ENCODE measurements at places on chromosomes 5 and 9.

- DNase-seq, result peak; percentile 17
These were observed 554 bp downstream of the SDHA start for GRCh38 chr5:218457-219291.

- DNase-seq, result no peak
These were observed 205.7 kb downstream of the ADAMTS12 start for GRCh38 chr5:33685873-33686755.

GRCh38 chr9:33813712-33814641 is 3.0 kb upstream of the UBE2R2 start:
- DNase-seq, result peak; percentile 8

DNA sequence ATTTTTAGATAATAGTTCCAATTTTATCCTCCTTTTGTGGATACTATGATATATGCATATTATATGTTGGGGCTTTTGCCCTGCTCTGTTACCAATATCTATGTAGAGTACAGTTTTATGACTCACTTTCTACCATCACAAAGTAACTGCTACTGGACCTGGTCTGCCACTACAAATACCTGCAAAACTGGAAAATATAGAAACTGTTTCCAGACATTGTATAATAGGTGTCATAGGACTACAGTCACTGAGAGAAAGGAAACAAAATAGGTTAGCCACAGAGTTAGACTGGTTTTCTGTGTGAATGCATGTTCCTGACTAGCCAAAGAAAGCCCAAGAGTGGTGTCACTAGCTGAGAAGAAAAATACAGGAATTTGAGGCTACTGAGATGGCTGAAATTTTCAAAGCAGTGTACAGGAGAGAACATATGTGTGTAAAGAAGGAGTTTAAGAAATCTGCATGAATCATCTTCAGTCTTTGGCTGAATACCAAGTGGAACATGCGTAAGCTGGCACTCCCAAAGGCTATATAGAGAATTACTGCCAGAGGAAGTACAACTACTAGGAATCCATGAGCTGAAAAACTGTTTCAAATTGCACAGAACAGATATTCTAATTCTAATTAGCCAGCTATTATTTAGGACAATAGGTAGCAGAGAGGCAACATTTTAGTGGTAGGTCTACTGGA is 29.0 kb upstream of the FAM174A start:
- no peak for DNase-seq

DNA sequence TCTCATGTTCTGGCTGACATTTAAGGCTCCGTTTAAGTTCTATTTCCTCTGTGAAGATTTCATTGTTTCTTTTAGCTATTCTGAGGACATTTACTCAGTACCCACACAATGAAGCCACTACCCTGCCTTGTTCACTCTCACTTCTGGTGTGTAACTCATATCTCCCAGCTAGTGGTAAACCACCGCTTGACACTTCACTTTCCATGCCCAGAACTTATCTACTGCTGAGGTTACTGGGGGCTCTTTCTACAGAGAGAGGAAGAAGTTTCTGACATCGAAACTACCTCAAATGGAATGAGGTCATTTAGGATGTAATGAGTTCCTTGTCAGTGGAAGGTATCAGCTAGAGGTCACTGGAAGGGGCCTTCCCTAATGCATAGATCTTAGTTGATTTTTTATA is 501.5 kb downstream of the DMAC1 start:
- no peak for DNase-seq

- DNase-seq, result no peak
These were observed 599.9 kb downstream of the ISL1 start for GRCh38 chr5:51983161-51983560.

DNA sequence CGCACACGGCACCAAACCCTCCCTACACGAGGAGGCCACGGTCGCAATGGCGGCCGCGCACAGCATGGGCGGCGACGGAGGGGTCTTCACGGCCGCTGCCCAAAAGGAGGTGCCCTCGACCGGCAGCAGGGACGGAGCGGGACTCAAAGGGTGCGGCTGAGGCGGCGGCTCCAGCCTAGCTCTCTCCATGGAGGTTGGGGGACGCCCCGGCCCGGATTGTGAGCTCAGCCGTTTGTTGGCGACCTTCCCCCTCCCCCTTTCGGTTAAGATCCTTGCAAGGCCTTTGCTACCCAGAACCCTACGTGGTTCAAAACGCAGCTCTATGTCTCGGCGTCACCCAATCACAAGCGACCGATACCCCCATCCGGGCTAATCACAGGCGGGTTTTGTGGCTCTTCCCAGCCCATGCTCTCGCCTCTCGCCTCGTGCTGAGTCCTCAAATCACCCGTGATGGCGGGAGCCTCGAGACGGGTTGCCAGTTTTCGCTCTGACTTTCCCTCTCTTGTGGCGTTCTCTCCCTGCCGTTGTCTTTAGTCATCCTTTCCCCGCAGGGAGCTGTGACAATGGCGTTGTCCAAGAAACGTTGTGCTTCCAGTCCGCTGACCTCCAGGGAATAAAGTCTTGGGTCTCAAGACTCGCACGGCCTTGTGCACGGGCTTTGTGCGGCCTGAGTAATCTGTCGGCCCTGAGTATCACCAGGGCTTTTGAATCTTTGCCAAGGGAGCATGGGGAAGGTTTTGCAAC is 19.5 kb downstream of the C5orf52 start:
- no peak for DNase-seq

GRCh38 chr9:99635032-99635431 is 186.7 kb upstream of the NR4A3 start:
- no peak for DNase-seq

- peak; percentile 8 for DNase-seq
These were observed 48.1 kb downstream of the THBS4 start for GRCh38 chr5:80083101-80083890.

GRCh38 chr5:139635606-139636206 is 12.4 kb upstream of the CXXC5 start:
- DNase-seq, result no peak

GRCh38 chr9:132627106-132627505 is 42.7 kb downstream of the DDX31 start:
- no peak for DNase-seq

GRCh38 chr5:172542651-172543131 is 88.4 kb upstream of the SH3PXD2B start:
- DNase-seq, result no peak

- DNase-seq, result no peak
These were observed 30.8 kb downstream of the ZSWIM6 start for GRCh38 chr5:61362796-61363368.

DNA sequence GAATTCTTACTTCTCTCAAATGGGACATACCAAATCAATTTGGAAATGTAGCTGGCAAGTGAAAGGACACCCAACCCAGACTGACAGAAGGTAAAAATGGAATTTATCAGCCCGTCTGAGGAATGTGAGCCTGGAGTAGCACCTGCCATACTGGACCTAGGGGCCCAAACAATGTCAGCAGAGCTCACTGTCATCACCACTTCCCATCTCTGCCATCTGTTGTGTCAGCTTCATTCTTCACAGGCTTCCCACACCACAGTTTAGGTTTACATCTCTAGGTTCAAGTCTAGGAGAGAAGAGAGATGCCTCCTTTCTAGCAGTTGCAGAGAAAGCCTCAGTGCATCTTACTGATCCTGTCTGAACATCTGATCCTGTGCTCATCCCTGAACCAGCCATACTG is 222.4 kb downstream of the DOCK8 start:
- DNase-seq, result no peak

DNA sequence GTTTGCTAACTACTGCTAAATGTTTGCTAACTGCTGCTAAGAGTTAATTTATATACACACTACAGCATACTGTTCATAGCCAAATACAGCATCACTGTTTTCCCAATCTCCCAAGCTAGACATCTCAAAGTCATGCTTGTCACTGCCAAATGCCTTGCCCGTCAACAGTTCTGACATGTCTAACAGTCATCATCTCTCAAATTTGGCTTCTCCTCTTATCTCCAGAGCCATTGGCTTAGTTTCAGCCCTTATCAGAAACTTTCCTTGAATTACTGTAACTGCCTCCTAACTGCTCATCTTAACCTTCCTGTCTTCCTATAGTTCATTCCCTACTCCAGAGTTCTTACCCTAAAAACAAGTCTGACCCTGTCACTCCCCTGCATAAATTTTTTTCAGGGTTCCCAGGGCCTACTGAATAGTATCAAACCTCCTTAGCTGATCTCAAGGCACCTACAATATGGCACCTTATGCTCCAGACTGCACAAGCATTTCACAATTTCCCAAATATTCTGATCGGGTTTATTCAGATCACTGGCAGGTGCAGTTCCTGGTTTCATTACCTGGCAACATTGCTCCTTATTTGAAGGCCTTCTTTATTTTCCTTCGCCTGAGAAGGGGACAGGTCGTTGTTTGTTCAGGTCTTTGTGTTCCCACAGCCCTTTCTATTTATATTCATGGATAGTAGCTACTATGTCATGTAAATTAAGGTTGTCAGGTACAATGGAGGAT is 55.9 kb upstream of the ANKRD55 start:
- DNase-seq, result no peak

DNA sequence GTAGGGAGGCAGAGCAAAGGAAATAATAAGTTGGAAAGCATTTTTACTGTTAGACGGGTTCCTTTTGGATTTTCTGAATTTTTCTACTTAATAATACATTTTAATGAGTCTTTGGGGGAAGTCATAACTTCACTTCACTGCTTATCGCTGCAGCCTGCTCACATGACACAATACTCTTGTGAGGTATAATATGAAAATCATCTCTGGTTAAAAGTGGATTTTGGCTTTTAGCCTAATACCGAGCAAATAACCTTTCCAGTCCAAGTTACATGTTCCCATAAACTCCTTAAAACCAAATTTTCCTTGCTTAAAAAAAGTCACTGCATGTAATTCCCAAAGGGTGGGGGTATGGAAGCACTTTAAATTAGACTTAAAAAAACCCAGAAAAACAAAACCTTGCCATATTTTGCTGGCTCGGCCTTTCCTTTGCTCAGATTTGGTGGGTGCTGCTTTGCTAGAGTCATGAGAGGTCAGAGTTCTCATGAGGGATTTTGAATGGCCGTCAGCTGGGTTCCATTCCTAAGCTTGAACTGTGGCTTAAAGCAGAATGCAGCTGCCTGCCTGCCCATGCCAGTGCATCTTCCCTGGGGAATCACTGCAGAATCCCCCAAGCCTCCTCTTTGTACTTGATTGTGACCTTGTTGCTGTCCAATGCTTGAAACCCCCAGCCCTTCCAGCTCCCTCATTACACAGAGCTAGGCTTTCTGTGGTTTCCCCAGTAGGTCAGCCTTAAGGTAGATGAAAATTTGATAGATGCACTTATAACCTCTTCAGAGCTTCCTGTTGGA is 331.8 kb downstream of the KDM4C start:
- DNase-seq, result no peak

- DNase-seq, result no peak
These were observed 32.2 kb downstream of the GCNT4 start for GRCh38 chr5:75020016-75020656.

- DNase-seq, result no peak
These were observed 394.5 kb downstream of the BNC2 start for GRCh38 chr9:16475996-16476395.

DNA sequence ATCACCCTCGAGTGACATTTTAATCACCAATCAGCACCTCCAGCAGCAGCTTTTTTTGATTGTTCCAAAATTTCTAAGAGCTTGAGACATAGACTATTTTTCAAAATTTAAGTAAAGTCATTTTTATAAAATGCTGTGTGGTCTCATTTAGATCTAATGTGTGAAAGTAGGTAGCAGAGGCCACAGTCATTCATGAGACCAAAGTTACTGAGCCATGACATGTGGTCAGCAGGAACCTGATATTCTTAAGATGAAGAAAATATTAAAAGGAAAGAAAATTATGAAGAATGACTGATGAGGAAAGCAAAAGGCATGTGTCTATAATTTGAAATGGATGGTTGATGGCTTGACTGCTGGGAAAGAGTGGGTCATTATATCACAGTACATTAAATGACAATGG is 7.2 kb downstream of the FREM1 start:
- DNase-seq, result no peak

- no peak for DNase-seq
These were observed 10.5 kb downstream of the EXD3 start for GRCh38 chr9:137412431-137412830.

DNA sequence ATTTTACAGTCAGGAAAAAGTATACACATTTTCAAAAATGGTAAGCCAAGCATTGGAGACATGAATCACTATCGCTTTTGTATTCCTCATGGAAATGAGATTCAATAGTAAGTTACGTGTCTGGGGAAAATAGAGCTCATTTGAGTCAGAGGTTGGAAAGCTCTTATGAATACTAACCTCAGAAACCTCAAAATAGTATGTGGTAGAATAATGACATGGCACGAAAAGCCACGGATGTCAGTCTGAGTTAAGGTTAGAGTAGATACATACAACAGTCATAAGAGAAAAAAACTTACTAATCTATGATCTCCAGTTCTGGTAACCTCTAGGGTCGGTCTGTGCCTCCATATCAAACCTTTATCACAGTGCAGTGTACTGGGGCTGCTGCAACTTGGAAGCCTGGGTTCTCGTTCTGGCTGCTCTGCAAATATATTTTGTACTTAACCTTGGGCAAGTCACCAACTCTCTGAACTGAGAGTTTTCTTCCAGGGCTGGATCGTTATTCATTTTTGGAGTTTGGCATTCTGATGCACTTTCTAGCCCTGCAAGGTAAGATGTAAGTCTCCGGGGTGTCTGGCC is 31.8 kb downstream of the MAP1B start:
- DNase-seq, result no peak

DNA sequence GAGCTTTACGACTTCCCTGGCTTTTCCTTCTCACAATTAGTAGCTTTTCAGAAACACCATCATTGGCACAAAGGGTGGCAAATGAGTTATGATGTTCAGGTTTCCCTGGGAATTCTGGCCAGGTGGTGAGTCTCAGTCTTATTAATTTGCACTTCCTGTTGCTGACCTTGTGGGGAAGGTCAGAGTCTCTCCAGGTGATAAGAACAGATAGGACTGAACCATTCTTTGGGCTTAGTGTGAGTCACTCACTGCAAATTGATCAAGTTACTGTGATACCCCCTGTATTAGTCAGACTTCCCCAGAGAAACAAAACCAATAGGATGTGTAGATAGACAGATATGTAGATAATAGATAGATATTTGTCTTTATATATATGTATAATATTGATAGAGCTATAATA is 53.8 kb upstream of the RANBP3L start:
- no peak for DNase-seq

- DNase-seq, result no peak
These were observed 567.0 kb downstream of the RAB3C start for GRCh38 chr5:59149827-59150226.

DNA sequence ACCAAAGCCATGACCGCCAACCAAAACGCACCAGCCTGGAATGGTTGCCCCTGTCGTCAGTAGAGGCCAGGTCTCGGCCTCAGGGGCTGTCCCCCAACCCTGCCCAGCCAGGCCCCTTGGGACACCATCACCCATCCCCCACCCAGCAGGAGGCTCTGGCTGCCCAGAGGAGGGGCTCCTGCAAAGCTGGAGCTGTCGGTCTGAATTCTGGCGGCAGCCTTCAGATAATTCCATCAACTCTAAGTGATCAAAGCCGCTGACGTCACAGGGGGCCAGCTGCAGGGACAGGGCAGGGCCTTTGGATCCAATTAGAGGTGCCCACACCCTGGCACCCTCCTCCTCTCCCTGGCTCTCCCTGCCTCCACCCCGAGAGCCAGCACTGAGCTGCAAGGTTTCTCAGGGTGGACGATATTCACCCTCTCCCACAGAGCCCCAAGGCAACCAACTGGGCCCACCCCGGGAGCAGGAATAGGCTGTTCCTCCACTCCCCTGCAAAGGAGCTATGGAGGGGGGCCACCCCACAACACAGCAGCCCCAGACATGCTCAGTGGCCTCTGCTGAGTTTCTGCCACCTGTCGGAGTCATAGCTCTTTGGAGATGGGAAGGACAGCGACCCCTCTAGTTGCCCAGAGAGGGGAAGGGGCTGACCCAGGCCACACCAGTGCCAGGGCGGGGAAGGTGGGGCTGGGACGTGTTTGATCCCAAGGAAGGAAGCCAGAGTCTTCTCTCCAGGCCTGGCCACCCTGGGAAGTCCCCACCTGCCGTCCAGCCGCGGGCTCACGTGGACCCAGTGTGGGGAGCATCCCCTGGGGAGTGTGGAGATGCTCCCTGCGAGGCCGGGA is 78.4 kb downstream of the NTNG2 start:
- no peak for DNase-seq

Data from activated CD4-positive, alpha-beta T cell treated with anti-CD3 and anti-CD28 coated beads for 4 hours (primary cell).